Articular chondrocyte of knee joint (primary cell): ENCODE measurements at places on chromosomes 12 and 14. TPM values are rescaled to one million over a fixed set of nuclear protein-coding genes. Genes with fewer than 3 reads are reported as not detected.

The ERP27 gene
- total RNA-seq = not detected in 2 replicates

The NELL2 gene
- not detected in 2 replicates for total RNA-seq

The TPPP2 gene
- total RNA-seq = not detected in 2 replicates

The KRT6C gene
- total RNA-seq = not detected in 2 replicates

The LHX5 gene
- not detected in 2 replicates for total RNA-seq

The SLC35E3 gene
- total RNA-seq = 5.7 and 6.5 TPM in 2 replicates

The CLEC9A gene
- not detected in 2 replicates for total RNA-seq

The FAM181A gene
- not detected in 2 replicates for total RNA-seq
